Anterior cingulate cortex (tissue), 58 donors: ENCODE measurements at places on chromosomes 5 and 9.

- DNase-seq, result no peak
These were observed 182.1 kb upstream of the PTGER4 start for GRCh38 chr5:40497573-40497972.

GRCh38 chr9:34252670-34253459 lies 74.0 kb downstream of the UBAP1 start:
- DNase-seq, result peak; percentile 51

DNA sequence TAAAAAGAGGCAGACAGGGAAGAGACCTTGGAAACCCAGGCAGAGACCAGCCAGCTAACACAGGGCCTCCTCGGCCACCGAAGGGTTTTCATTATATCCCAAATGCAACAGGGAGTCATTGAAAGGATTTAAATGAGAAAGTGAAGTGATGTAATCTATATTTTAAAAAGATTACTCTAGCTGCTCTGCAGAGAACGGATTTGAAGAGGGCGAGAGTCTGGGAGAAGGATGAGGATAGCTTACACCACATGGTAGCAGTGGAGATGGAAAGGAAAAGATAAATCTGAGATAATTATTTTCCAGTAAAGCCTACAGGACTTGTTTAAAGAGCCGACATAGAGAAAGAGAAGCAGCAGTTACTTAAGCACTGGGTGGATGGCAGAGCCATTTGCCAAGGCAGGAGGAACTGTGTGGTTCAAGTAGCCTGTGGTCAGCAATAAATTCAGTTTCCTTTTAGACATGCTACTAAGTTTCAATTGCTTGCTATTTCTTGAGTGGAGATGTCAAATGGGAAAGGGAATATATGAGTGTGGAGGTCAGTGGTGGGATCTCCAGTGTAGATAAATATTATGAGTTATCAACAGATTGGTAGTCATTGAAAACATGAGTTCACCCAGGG lies 9.3 kb downstream of the FBN2 start:
- no peak for DNase-seq

DNA sequence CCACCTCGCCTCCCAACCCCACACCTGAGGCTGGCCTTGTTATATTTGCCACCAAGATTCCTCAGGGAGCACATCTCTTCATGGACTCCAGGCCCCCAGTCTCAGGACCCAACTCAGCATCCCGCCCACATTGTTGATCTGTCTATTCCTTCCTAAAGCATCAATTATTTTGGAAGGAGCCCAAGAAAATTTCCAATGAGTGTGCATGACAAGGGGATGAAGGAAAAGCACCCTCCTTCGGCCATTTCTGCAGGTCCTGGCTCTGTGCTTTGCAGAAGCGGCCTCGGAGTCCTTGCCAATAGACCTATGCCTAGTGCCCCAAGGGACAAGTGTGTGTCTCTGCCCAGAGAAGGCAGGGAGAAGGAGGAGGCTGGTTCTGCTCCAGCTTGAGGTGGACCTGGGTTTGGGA lies 273.2 kb downstream of the GADD45G start:
- no peak for DNase-seq

- no peak for DNase-seq
These were observed 158.9 kb downstream of the MAPKAP1 start for GRCh38 chr9:125548141-125548540.

- DNase-seq, result no peak
These were observed 84.9 kb downstream of the TRPM3 start for GRCh38 chr9:71036501-71036900.

DNA sequence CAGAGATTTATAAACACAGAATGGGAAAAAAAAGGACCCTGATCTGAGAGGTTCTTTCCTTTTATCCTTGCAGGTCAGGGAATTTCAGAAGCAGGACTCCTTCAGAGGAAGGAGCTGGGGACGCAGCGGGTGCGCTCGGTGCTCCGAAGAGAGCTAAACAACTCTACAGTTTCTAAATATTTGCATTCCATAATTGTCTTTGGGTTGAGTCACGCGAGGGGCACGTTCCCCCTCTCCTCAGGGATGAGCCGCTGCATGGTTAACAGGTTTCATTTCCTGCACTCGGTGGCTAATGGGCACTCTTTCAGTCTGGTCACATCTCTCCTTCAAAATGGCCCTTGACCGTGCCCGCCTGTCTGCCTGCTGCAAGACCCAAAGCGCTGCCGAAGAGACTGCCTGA lies 165.0 kb upstream of the HMHB1 start:
- no peak for DNase-seq

DNA sequence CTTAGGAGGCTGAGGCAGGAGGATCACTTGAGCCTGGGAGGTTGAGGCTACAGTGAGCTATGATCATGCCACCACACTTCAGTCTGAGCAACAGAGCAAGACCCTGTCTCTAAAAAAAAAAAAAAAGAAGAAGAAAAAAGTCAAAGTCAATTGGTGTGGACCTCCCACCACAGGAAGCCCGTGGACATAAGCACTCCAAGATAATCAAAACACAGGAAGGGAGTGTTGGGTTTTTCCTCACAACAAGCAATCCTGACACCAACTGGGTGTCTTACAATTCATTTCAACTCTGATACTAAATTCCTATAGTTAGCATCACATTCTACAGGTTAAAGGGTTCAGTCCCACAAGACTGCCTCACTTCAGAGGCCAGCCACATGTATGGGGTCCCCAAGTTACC lies 70.7 kb downstream of the PDE6A start:
- DNase-seq, result no peak

- DNase-seq, result no peak
These were observed 198.0 kb upstream of the MVB12B start for GRCh38 chr9:126128494-126129142.

DNA sequence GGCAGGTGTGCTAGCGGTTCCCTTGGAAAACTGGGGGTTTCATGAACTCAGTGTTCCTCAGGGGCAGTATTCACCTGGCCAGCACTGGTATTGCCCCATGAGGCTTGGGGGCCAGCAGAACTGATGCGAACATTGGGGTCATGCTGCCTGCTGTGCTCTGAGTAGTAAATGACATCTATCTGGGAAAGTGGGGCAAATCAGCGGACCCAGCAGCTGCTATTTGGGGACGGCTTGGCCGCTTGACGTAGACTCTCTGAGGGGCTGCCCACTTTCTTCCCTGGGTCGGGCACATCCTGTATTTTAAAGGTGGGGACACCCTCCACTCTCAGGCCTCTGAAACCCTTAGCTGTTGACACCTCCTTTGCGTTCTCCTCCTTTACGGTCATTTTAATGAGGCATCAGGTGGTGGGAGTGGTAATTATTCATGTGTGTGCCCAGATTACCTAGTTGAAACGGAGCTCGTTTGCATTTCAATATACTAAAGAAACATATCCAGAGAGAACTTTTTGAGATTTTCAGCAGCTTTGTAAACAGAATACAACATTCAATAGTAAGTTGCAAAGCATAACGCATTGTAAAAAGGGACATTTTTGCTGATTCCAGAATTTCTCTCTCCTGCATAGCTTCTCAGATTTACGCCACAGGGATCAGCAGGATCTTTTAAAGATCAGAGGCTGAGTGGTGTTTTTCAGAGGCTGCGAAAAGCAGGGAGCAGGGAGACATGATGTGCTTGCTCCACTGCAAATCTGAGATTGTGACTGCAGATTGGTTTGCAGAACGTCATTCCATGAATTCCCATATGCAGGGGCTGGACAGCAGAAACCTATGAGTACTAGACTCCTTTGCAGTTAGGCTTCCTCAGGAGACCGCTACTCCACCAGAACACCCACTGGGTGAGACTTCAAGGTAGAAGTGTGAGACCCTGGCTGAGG lies 56.8 kb upstream of the ZFR start:
- no peak for DNase-seq

DNA sequence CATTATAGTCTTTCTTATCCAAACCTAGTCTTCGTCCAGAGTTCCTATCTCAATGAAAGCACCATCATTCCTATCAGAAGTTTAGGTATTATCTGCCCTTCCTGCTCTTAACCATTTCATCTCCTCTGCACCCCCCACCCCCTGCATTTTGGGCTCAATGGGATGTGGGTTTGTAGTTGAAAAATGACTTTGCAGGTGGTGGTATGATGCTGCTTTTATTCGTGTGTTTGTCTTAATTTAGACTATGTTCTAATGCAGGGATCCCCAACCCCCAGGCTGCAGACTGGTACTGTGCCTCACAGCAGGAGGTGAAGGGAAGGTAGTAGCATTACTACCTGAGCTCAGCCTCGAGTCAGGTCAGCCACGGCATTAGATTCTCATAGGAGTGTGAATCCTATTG lies 49.4 kb upstream of the ZNF608 start:
- no peak for DNase-seq

- no peak for DNase-seq
These were observed 10.3 kb upstream of the FST start for GRCh38 chr5:53469946-53470687.

DNA sequence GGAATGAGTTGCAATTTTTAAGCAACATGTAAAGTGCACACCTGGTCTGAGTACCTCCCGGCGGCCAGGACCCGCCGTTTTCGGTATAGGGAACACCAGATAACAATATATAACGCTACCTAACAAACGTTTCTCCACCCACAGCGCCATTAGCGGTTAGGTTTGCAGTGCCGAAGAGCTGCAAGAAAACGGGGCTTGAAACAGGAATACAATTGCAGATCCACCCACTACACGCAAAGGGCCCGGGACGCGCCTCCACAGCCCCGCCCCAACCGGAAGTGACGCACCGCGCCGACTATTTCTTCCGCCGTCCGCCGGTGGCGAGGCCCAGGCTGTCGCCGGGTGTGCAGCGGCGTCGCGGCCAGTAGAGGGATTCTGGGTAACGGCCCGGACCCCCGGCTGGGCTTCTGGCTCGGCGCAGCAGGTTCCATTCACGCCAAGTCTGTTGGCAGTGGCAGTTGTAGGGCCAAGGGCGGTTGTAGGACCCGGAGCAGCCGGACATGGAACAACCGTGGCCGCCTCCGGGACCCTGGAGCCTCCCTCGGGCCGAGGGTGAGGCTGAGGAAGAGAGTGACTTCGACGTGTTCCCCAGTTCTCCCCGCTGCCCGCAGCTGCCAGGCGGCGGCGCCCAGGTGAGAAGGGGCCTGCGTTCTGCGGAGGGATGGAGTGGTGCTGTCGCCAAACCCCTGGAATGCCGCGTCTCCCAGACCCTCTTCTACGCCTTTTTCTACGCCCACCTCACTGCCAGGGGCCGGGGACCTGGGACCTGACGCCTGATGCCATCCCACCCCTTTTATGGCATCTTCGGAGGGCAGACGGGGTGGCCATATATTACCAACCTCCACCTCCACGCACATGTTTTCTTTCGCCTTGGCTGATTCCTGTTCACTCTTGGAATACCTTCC lies at the start of gene CDC37L1:
TSS of gene CDC37L1 (plus strand) at position 302 of the 905 bp plus-strand sequence. CDS start at position 501, 199 bp downstream.
- DNase-seq, result peak; percentile 98
